Pancreas (tissue), 10 donors: ENCODE measurements at places on chromosomes 7 and 10. TPM values are rescaled to one million over a fixed set of nuclear protein-coding genes. Genes with fewer than 3 reads are reported as not detected.

- no peak for DNase-seq
Observed at GRCh38 chr10:111856631-111857030, 326.9 kb downstream of the GPAM start.

- no peak for DNase-seq
Observed at GRCh38 chr7:92276460-92276864, 30.7 kb downstream of the ANKIB1 start.

- no peak for DNase-seq
Observed at GRCh38 chr7:84712374-84713121, 474.3 kb downstream of the SEMA3D start.

DNA sequence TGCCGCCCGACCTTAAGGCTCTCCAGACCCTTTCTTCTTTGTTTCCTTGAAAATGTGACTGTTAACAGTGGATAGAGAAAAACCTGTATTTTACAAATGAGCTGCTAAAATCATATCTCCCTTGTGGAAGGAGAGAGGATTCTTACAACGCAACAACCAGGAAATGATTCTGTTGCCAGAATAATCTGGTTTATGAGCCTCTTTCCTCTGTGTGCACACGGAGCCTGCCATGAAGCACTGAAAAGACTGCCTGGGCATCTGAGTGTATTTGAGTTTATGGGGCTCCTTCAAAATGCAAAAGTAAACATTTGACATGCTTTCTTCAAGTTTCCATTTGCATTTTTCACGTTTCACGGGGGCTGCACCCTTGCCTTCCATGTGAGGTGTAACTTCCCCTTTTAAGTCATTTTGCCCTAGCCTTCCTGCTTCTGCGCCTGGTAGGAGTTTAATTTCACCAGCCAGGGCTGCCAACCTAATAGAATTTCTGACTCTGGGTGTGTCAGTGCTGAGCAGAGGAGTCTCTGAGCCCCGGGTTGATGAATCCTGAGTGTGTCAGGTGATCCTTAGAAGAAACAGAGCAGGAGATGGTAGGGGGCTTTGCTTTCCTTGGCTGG, 101.2 kb downstream of the GRB10 start:
- DNase-seq = no peak

DNA sequence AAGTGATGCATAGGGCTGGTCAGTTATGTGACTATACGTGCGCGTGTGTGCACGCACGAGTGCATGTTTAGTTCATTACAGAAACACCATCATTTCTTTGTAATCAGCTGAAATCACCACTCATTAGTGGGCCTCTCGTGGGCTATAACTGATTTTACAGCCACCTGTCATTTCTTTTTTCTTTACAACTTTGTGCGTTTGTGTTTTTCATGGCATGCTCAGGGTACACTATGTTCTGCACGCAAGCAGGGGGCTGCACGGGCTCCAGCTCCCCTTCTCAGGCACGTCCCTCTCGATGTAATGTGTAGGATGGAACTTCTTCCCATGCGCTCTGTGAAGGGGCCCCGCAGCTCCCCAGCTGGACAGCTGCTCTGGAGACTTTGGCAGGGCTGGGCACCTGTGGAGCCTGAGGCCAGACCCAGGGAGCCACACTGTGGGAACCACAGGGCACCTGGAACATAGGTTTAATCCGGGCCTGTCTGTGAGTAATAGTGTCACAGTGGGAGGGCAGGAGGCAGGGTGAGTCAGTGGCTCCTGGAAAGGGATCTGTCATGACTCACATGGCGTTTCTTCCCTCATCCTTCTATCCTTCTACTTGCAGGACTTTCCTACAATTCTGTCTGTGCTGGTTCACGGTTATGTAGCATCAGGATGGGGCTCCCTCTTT, 4.9 kb downstream of the GCK start:
- DNase-seq = no peak

DNA sequence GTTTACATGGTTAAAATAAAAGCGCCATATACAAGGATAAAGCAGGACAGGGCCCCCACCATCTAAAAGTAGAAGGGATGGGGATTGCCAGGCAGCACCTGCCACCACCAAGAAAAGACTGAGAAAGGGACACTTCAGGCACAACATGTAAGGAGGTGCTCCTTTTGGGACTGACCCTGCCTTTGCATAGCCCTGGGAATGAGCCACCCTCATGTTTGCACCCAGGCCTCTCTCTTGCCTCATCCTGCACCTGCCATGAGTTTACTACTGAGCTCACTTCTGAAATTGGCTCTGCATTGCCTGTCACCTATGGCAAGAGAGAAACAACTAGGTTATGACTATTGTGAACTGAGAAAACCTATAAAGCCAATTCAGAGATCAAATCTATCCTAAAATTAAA, 489.7 kb downstream of the KCNMA1 start:
- no peak for DNase-seq

DNA sequence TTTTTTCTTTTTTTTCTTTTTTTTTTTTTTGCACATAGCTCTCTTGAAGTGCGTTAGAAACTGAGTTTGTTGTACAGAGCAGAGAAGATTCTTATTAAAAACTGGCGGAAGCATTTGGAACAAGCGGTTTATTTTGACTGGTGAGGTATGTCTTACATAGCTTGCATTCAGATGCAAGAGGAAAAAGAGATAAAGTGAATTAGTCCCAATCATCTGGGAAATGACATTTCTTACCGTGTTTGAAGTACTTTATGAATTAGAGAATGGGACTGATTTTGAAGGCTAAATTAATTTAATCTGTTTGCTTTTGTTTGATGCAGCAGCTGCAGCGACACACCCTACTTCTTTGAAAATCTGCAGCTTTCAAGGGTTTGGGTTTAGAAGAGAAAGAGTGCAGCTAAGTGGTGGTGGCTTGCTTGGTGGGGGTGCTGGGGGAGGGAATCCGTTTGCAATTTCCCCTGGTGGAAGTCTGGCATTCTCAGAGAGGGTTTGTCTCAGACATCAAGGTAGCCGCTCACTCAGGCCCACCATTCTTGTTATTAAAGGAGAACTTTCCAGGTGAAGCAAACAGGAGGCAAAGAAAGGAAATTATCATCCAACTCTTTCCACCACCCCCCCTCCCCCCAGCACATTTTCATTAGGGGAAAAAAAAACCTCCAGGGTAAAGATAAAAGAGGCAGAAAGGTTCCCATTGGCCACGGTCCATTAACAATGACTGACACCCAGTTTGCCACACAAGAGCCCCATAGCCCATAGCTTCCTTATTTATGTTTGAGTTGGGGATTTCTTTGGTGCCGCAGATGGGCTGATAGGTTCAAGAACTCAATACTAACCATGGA, 231.7 kb downstream of the SKIDA1 start:
- no peak for DNase-seq

GRCh38 chr10:88278912-88279311, 304.2 kb downstream of the RNLS start:
- DNase-seq = no peak

- no peak for DNase-seq
Observed at GRCh38 chr10:75358835-75359421, 42.6 kb downstream of the ZNF503 start.

DNA sequence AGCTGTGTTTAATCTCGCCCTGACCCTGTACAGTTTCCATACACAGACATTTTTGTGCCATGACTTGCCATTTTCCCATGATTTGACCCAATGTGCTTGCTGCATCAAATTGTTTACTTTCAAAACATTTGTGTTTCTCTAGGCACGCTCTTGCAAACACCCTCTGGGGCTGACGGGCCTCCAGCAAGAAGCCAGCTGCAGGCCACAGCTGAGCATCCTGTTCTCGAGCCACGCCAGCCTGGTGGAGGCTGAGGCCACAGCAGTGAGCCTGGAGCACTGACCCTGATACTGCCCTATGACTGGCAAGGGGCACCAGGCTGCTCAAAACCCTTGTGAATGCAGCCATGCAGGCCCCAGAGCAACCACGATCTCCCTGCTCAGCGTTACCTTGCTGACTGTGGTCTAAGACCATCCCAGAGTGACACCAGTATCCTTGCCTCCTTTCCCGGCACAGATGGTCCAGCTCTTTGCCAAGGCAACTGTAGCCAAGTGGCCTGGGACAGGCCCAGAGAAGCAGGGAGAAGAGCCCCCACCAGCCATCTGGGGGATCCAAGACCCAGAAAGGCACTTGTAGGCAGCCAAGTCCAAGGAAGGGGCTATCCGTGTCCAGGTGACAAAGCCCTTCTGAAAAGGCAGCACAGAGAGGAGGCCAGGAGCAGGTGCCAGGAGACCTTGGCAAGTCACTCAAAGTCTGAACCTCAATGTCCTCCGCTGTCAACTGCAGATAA, 78.5 kb downstream of the OAT start:
- no peak for DNase-seq

GRCh38 chr10:80172896-80173295, 32.4 kb downstream of the ANXA11 start:
- DNase-seq = no peak

- no peak for DNase-seq
Observed at GRCh38 chr10:89805599-89806013, 104.2 kb downstream of the KIF20B start.

- DNase-seq = no peak
Observed at GRCh38 chr7:41809529-41809939, 106.6 kb upstream of the INHBA start.

GRCh38 chr10:120749856-120750566, 101.2 kb upstream of the WDR11 start:
- no peak for DNase-seq

GRCh38 chr7:144416341-144416740, 12.8 kb upstream of the NOBOX start:
- DNase-seq = no peak

DNA sequence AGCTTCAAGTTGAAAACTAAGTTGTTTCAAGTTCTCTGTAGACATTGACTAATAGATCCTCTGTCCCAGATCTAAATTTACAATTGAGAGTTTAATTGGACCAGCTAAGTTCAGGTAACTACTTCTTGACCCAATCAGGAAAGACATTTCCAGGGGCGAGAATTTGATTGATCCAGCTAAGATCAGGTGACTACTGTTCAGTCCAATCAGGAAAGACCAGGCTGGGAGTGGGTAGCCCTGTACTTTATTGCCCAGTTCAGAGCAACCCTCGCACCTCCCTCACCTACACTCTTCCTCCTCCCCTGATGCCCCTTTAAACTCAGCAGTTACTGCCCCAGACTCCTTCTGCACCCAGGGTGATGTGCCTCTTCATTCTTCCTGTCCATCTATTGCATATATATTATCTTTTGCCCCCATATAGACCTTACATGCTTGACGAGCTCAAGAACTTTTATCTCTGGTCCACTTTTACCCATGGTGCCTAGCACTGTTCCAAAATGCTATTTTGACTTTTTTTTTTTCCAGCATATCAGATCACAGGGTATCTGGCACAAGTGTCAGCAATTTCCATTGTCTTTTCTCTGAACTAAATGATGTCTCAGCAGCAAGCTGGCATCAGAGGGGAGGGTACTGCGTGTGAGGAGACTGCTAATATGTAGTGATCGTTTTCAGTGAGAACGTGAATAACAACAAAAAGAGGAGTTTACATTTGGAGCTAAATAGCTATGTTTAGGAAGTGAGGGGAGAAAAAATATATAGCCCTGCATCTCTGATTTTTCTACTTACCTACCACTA, 169.4 kb downstream of the KIAA1217 start:
- DNase-seq = no peak

- DNase-seq = no peak
Observed at GRCh38 chr7:45597286-45597984, 23.3 kb downstream of the ADCY1 start.

- DNase-seq = no peak
Observed at GRCh38 chr7:151129960-151130591, 37.4 kb downstream of the GBX1 start.

DNA sequence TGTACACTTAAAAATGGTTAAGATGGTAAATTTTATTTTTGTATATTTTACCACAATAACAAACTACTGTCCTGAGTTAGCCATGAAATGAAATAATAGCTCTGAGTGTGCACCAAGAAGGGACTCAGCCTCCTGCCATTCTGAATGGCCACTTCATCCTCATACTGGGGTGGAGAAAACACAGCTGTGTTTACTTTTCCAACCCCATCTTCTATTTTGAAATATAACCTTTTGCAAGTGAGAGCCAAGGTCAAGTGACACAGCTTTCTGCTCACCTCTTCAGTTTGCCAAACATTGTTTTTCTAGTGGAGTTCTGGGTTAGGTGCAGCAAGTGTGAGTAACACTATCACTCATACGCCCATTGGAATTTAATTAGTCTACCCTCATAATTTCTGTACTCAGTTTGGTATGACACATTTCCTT, 107.4 kb upstream of the GLCCI1 start:
- no peak for DNase-seq

DNA sequence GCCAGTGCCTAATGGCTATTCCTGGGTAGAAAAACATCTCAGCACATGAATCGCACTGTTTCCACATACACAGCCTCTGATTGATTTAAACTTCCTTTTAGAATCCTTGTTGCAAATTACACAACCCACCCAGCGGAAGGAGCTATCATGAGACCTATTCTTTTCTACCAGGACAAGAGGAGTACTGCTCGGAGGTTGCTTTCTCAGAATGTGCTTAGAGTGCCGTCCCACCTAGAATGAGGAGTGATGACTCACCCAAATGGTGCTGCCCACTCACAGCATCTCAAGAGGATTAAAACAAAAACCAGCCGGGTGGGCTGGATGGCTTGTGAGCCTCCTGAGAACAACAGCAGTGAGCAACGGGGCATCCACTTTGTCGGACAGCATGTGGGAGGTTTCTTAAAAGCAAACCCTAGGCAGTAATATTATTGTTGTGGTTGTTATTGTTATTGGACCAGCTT, 128.9 kb downstream of the DGKI start:
- DNase-seq = no peak

DNA sequence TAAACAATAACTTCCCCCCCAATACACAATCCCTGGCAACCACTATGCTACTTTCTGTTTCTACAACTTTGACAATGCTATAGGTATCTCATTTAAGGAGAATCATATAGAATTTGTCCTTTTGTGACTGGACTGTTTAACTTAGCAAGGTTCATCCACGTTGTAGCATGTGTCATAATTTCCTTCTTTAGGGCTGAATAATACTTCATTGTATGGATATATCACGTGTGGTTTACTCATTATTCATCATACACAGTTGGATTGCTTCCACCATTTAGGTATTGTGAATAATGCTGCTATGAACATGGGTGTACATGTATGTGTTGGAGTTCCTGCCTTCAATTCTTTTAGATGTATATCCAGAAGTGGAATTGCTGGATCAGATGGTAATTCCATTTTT, 111.0 kb downstream of the LMBR1 start:
- no peak for DNase-seq

DNA sequence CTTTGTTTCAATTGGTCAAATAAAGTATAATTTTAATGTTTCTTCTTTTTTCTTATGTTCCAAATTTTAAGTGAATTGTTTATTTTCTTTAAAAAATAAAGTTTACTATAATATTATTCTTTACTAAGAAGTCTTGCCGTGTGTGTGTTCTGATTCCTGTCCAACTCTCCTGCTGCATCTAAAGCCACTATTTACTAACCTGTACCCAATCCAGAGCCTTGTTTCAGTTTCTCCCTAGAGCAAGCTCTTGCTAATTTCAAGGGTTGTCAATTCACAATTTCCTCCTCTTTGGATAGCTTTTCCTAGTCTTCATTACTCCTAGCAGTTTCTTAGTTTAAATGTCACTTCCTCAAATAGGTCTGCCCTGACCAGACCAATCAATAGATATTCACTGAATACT, 314.9 kb upstream of the SEMA3A start:
- DNase-seq = no peak

- no peak for DNase-seq
Observed at GRCh38 chr7:30176463-30177109, 41.8 kb downstream of the MTURN start.

HOGA1 gene
- 20.5 TPM for polyA plus RNA-seq

GNAT3 gene
- polyA plus RNA-seq = not detected

TAS2R5 gene
- polyA plus RNA-seq = 0.87 TPM

CNNM2 gene
- polyA plus RNA-seq = 2.7 TPM

ENTPD1 gene
- 1.8 TPM for polyA plus RNA-seq

NUTM2D gene
- polyA plus RNA-seq = 13.8 TPM

TAX1BP1 gene
- polyA plus RNA-seq = 28.3 TPM

TPST1 gene
- polyA plus RNA-seq = 9.6 TPM

STEAP1 gene
- polyA plus RNA-seq = 1.1 TPM
